ENCODE measurements at places on chromosomes 3 and 15.

DNA sequence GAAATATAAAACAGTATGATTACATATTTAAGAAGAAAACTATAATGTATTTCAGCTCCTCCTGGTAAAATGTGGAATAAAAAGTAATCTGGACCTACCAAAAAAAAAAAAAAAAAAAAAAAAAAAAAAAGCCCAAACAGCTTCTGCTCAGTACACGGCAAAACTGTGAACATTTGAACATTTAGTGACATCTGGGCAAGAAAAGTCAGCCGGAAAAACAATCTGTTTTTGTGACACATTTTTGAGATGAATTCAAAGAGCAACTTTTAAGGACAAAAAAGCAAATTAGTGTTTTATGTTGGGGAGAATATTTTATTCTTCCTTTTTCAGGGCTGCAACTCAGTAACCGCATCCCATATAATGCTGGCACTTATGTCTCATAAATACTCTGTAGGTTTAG, 649.7 kb upstream of the KCNMB2 start:
- no peaks in the 10 kb centered on the region for H3K4me1 ChIP-seq
- H3K27ac ChIP-seq = no peak overlapping the region
- no peak overlapping the region for H3K4me3 ChIP-seq
- no peaks in the 10 kb centered on the region for H3K27me3 ChIP-seq

GRCh38 chr3:192057261-192057660, 596.3 kb downstream of the PYDC2 start:
- H3K27ac ChIP-seq = no peak overlapping the region
- no peaks in the 10 kb centered on the region for H3K4me1 ChIP-seq
- H3K4me3 ChIP-seq = no peak overlapping the region
- DNase-seq = no peak
- H3K27me3 ChIP-seq = no peaks in the 10 kb centered on the region
- H3K36me3 ChIP-seq = no peaks in the 10 kb centered on the region

GRCh38 chr3:100844063-100844936, 135.0 kb downstream of the TFG start:
- H3K27ac ChIP-seq = no peak overlapping the region
- H3K27me3 ChIP-seq = no peaks in the 10 kb centered on the region
- no peak for DNase-seq

DNA sequence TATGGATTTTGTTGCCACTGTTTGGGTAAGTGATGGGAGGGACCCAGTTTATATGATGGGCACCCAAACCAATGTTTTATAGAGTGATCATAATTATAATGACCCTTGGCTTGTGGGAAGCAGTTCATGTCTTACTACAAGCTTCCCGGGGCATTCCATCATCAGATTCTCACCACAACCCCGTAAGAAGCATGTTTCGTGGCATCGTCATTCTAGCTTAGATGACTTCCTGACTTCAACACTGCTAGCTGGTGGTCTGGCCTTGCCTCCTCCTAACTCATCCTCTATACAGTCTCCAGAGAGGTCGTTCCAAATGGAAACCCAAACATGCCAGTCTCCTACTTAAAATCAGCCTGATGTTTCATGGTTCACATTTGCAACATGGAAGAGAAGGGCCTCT, 226.9 kb downstream of the ADAMTS9 start:
- H3K4me1 ChIP-seq = peaks cover 8% of the 10 kb centered on the region
- H3K27ac ChIP-seq = no peak overlapping the region
- no peak overlapping the region for H3K4me3 ChIP-seq
- no peak for DNase-seq

DNA sequence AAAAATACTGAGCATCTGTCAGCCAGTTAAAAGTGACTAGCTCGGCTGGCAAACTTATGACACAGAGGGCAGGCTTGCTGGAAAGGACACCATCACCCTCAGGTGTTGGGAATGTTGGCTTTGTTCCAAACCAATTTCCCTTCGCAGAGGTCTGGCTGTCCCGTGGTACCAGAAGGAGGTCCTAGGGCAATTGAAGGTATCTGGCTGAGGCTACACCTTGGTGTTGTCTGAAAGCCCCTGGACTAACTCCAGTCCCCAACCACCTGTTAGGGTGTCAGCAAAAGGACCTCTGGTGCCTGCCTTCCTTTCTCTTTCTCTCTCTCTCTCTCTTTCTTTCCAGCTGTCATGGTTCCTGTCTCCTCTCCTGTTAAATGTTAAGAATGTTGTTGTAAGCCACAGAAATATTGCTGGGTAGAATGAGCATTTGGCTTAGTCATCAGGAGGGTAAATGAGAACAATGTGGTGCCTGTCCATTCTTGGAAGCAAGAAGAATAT, 12.5 kb downstream of the PRR20G start:
- H3K4me3 ChIP-seq = no peak overlapping the region
- H3K4me1 ChIP-seq = no peaks in the 10 kb centered on the region
- DNase-seq = no peak
- H3K27ac ChIP-seq = no peak overlapping the region
- H3K36me3 ChIP-seq = no peaks in the 10 kb centered on the region

GRCh38 chr3:143771939-143772338, 76.3 kb downstream of the SLC9A9 start:
- no peaks in the 10 kb centered on the region for H3K27me3 ChIP-seq
- no peaks in the 10 kb centered on the region for H3K4me1 ChIP-seq
- DNase-seq = no peak
- no peak overlapping the region for H3K27ac ChIP-seq

DNA sequence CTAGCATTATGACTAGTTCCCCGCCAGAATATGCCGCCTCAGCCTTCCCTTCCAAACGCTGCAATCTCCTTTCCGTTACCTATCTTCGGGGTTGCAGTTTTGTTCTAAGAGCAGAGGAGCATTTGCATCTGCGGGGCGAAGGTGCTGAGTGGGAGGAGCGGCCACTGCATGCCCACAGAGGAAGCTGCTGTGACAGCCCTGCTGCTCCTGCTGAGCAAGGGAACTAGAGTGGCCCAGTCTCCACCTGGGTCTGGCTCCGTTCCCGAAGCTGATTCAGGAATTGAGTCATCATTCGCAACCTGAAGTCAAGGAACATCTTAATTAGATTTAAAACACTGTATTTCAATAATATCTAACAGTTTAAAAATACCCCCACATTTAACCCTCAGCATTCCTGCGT, 98.2 kb upstream of the TJP1 start:
- H3K27me3 ChIP-seq = no peaks in the 10 kb centered on the region
- no peaks in the 10 kb centered on the region for H3K36me3 ChIP-seq
- H3K4me3 ChIP-seq = no peak overlapping the region
- H3K27ac ChIP-seq = no peak overlapping the region
- DNase-seq = no peak

- H3K4me1 ChIP-seq = peaks cover 2% of the 10 kb centered on the region
- H3K27ac ChIP-seq = no peak overlapping the region
- H3K27me3 ChIP-seq = no peaks in the 10 kb centered on the region
- DNase-seq = no peak
- H3K4me3 ChIP-seq = no peak overlapping the region
Measured at GRCh38 chr3:122754929-122755328, 38.7 kb downstream of the HSPBAP1 start.

GRCh38 chr3:14121859-14122258, 2.8 kb downstream of the CHCHD4 start:
- no peaks in the 10 kb centered on the region for H3K36me3 ChIP-seq
- no peak overlapping the region for H3K27ac ChIP-seq
- H3K4me3 ChIP-seq = no peak overlapping the region
- peaks cover 8% of the 10 kb centered on the region for H3K4me1 ChIP-seq
- no peaks in the 10 kb centered on the region for H3K27me3 ChIP-seq

DNA sequence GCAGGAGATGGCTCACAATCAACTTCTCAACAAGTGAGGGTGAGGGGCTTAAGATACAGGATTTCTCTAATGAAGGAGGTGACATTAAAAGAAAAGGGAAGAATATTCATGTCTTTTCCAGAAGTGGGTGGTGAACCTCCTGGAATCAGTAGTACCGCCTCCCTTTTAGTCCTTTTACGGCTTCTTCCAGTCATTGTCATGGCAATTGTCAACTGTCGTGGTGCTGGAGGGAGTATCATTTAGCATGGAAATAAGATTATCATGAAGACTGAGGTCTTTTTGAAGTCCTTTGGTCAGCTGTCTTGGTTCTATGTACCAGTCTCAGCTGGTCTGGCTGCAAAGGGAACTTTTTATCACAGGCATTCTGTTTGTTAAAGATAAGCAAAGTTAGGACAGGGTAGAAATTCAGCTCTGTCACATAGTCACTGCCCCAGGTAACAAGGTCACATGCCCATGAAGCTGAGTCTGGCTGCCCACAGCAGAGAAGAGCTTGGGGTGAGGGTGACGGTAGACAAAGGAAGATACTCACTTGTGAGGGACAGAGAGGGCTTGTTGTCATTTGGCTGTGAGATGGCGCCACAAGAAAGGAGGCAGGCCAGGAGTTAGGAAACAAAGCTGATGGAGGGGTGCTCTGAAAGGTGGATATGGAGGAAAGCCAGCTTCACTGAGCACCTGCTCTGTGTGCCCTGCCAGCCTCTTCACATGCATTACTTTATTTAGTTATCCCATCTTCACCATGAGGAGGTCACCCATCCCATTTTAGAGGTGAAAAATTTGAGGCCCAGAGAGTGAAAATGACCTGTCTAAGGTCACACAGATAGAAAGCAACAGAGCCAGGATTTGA, 228.2 kb upstream of the TRIM42 start:
- H3K4me1 ChIP-seq = no peaks in the 10 kb centered on the region
- no peak for DNase-seq
- H3K27me3 ChIP-seq = no peaks in the 10 kb centered on the region
- no peaks in the 10 kb centered on the region for H3K36me3 ChIP-seq

Data from H1 (cell line).